ENCODE measurements at places on chromosomes 2 and 18.

GRCh38 chr18:255171-255570, 12.7 kb downstream of the THOC1 start:
- DNase-seq, result no peak

GRCh38 chr2:5330961-5331360, 361.2 kb upstream of the SOX11 start:
- no peak for DNase-seq

- peak; percentile 19 for DNase-seq
Measured at GRCh38 chr2:217947383-217948350, 55.1 kb downstream of the TNS1 start.

- no peak for DNase-seq
Measured at GRCh38 chr2:46239847-46240181, 57.4 kb upstream of the EPAS1 start.

DNA sequence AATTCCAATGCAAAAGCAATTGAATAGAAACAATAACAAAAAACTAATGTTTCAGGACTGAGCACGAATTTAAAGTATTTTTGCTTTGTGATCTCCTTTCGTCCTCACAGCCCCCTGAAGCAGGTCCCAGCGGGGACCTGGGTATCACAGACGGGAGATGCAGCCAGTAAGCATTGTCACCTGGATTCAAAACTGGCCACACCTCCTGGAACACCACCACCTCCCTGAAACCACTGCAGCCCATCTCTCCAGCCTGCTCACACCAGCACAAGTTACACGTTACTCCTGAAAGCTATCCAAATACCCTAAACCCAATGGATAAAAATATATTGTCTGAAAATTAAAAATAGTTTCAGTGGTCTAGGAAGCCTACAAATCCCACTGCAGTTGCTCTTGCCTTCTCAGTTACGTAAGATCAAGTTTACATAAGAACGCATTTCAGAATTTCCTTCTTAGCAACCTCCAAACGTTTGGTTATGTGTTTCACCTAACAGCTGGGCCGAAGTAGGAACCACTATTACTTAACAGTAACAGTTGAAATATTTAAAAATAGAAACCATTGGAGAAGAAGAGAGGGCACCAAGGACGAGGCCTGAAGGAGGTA, 178.0 kb downstream of the HDAC4 start:
- no peak for DNase-seq

- DNase-seq, result no peak
Measured at GRCh38 chr2:99573634-99574251, 83.9 kb upstream of the REV1 start.

DNA sequence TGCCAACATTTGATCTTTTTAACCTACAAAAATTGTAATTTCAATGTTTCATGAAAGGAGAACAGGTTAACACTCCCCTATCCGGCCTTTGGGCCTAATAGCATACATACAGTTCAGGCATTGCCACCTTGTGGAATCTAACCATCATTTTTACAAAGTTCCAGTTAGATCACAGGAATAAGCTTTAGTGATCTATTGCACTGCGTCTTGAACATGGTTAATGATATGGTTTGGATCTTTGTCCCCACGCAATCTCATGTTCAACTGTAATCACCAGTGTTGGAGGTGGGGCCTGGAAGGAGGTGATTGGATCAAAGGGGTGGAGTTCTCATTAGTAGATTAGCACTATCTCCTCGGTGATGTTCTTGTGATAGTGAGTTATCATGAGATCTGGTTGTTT, 58.2 kb upstream of the NEUROD1 start:
- DNase-seq, result no peak

- DNase-seq, result peak; percentile 62
Measured at GRCh38 chr2:70087702-70088597, 673 bp downstream of the PCBP1 start.

DNA sequence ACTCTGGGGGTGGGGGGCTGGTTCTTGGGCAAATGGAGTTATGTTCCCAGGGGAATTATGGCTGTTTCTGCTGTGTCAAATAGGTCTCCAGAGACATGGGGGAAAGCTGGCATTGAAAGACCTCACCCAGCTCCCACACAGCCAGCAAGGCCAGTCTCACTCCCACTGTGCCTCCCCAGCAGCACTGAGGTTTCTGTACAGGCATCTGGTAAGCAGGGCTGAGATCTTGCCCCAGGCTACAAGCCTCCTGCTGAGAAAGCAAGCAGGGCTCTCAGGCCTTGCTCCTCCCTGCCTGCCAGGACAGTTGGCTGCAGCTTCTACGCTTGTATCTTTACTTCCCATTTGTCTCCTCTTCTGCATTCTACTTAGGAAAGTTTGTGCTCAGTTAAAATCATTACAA, 50.5 kb upstream of the FHOD3 start:
- no peak for DNase-seq

- DNase-seq, result no peak
Measured at GRCh38 chr2:53942280-53942679, 28.5 kb downstream of the PSME4 start.

All from right hindlimb (tissue), 1 donor.